Stimulated activated naive B cell treated with anti-CD40 and anti-IgM and Interleukin-4, amounts not matched to agents 10 μg/mL and 1 μg/mL and 100 μg/mL, for 72 hours (primary cell): ENCODE measurements at places on chromosomes 4 and X.

DNA sequence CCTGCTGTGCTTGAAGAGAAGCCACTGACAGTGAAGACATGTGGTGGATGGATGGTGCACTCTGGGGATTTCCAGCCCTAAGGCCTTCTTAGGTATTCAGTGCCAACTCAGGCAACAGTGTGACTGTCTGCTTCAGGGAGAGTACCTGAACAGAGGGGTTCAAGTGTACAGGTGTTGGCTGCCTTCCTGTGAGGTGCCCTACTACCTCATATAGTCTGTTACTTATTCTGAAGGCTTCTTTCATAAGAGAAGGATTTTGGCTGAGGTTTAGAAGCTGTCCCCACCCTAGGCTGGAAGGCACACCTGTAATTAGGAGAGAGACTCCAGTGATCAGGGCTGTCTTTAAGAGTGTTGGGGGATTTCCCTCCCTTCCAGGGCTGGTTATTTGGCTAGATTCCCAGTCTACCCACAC, 1.8 kb downstream of the FTHL17 start:
- DNase-seq: peak; percentile 2

GRCh38 chr4:17189759-17190158, 291.3 kb upstream of the LDB2 start:
- no peak for DNase-seq

DNA sequence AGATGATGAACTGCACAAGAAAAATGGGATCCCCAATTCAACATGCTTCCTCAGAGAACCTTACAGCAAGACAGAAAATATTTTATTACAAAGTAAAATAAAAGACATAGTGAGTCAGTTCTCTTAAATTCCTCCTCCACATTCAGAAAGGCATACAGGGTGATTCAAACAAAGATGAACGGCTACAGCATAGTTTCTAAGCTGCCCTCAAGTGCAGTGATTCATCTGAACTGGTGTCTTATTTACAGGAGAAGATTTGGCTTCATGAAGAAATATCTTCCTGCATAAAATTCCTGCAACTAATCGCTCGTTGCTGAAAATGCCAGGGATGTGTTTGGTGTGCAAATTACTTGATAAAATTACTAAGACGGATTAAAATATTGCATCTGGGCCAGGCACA, 103.6 kb downstream of the PRKX start:
- no peak for DNase-seq

GRCh38 chr4:60657041-60657440, 543.1 kb upstream of the ADGRL3 start:
- DNase-seq: no peak

DNA sequence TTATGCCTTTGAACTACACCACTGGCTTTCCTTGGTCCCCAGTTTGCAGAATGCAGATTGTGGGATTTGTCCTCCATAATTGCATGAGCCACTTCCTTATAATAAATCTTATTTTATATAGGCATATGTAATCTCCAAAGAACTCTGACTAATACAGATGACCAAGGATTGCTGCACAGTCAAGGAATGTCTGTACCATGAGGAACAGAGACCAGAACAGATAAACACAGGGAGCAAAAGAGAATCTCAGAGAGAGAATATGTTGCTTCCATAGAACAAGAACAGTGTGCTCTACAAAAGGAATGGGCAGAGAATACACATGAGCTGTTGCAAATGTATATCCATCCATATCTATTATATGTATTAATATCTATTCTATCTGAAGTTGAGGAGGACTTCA, 111.1 kb downstream of the ADRA2C start:
- no peak for DNase-seq
